ENCODE measurements at places on chromosomes 4 and X.

GRCh38 chr4:7206385-7206784 lies 14.0 kb downstream of the SORCS2 start:
- no peak for DNase-seq
- H3K36me3 ChIP-seq, result no peaks in the 10 kb centered on the region
- H3K27me3 ChIP-seq, result peaks cover 45% of the 10 kb centered on the region
- H3K4me3 ChIP-seq, result no peak overlapping the region
- H3K4me1 ChIP-seq, result no peaks in the 10 kb centered on the region

GRCh38 chr4:70057651-70058050 lies 7.4 kb downstream of the HTN1 start:
- H3K4me1 ChIP-seq, result no peaks in the 10 kb centered on the region
- H3K4me3 ChIP-seq, result no peak overlapping the region

DNA sequence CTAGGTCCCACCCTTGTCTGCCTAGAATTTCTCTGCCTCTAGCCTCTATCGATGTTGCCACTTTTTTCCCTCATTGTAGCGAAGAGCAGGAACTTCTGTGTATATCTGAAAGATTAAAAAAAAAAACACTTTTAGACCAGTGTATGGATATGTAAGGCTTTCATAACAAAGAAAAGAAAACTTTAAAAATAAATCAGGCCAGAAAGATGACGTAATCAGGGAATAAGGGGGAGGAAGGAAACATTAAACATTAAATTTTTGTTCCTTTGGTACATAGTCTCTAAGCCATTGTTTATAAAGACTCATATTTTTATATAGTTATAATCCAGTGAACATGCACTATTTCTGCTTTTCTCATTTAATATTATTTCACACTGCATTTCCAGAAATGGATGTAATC lies 26.2 kb upstream of the FTHL17 start:
- H3K27ac ChIP-seq, result no peak overlapping the region
- no peaks in the 10 kb centered on the region for H3K36me3 ChIP-seq
- no peak overlapping the region for H3K4me3 ChIP-seq
- no peaks in the 10 kb centered on the region for H3K27me3 ChIP-seq

GRCh38 chr4:183376381-183376780 lies 54.2 kb upstream of the CLDN24 start:
- H3K4me1 ChIP-seq, result no peaks in the 10 kb centered on the region
- peaks cover 19% of the 10 kb centered on the region for H3K27me3 ChIP-seq
- H3K36me3 ChIP-seq, result no peaks in the 10 kb centered on the region
- no peak overlapping the region for H3K4me3 ChIP-seq
- H3K27ac ChIP-seq, result no peak overlapping the region

- H3K4me3 ChIP-seq, result no peak overlapping the region
- peaks cover 2% of the 10 kb centered on the region for H3K4me1 ChIP-seq
- H3K36me3 ChIP-seq, result no peaks in the 10 kb centered on the region
- no peak overlapping the region for H3K27ac ChIP-seq
- DNase-seq, result peak; percentile 50
Measured at GRCh38 chr4:38860788-38861424, 4.3 kb upstream of the TLR6 start.

GRCh38 chrX:114584375-114584943 lies 573 bp downstream of the HTR2C start:
- no peaks in the 10 kb centered on the region for H3K27me3 ChIP-seq
- no peak for DNase-seq
- no peaks in the 10 kb centered on the region for H3K4me1 ChIP-seq
- no peak overlapping the region for H3K27ac ChIP-seq
- no peak overlapping the region for H3K4me3 ChIP-seq
- H3K36me3 ChIP-seq, result no peaks in the 10 kb centered on the region

Data from effector memory CD8-positive, alpha-beta T cell (primary cell).